ENCODE measurements at places on chromosomes 1 and 21. TPM values are rescaled to one million over a fixed set of nuclear protein-coding genes. Genes with fewer than 3 reads are reported as not detected.

Gene RHBDL2
- total RNA-seq = 0.55 TPM

GRCh38 chr1:28897789-28898188 lies 16.6 kb upstream of the EPB41 start:
- no peak for DNase-seq

DNA sequence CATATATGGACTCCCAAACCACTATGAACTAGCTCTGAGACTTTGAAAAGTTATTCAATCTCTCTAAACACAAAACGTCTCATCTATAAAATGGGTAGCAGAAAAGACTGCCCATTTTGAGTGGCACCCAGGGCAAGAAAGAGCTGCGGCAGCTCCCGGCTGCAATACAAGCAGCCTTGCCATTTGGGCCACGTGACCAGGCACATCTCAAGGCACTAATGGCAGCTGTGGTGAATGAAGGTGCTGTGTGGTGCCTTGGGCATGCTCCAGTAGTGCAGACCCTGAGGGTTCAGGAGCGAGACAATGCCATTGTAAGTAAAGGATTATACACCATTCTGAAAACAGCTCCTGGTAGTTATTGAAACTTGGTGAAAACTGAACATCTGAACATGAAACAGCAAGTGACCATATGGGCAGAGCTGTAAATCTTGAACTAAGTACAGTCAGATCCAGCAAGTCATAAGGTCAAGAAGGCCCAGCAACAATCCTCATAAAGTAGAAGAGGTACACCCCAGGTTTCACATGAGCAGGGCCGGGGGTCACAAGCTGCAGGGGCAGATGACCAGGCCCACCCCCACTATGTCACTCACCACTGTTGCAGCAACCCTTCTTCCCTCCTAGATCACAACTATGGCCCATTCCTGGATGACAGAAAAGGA lies 39.4 kb upstream of the HIVEP3 start:
- no peak for DNase-seq

GRCh38 chr21:22925032-22925431 lies 1926.8 kb downstream of the NCAM2 start:
- no peak for DNase-seq

GRCh38 chr1:117118137-117118536 lies 3.4 kb downstream of the TRIM45 start:
- DNase-seq = no peak

Data from sigmoid colon (tissue), 7 donors.